ENCODE measurements at places on chromosomes 6 and 20.

DNA sequence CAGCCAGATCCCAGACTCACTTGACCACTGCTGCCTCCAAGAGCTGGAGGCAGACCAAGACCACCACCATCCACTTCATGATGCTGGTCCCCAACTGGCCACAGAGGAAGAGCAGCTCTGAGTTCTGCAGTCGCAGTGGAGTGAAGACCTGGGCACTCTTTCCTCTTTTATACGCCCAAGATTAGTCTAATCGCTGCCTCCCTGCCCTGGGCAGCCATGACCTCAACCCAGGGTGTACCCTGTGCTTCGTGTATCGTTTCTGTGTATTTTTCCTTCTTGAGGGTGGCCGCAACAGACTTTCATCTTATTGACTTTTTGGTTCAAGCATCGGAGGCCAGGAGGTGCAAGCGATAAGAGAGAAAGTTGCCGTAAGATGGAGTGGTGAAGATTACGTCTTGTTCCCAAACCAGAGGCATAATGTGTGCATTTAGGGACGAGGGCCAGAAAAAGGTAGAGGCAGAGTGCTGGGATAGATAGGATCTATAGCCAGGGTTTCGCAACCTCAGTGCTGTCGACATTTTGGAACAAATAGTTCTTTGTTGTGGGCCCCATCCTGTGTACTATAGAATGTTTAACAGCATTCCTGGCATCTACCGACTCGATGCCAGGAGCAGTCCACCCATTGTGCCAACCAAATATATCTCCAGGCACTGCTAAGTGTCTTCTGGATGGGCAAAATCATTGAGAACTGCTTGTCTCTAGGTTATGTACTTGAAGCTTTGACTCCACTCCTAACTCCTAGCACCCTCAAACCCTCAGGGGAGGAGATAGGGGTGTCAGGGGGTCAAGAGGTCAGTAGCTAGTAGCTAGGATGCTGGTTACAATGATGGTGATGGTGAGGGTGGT lies at the start of gene PGC:
PGC (minus strand) TSS at position 142 of the 846 bp plus-strand sequence; CDS start at position 79, 63 bp downstream.
- DNase-seq = no peak

- DNase-seq = no peak
Observed at GRCh38 chr20:58603721-58604120, 47.4 kb upstream of the STX16 start.

DNA sequence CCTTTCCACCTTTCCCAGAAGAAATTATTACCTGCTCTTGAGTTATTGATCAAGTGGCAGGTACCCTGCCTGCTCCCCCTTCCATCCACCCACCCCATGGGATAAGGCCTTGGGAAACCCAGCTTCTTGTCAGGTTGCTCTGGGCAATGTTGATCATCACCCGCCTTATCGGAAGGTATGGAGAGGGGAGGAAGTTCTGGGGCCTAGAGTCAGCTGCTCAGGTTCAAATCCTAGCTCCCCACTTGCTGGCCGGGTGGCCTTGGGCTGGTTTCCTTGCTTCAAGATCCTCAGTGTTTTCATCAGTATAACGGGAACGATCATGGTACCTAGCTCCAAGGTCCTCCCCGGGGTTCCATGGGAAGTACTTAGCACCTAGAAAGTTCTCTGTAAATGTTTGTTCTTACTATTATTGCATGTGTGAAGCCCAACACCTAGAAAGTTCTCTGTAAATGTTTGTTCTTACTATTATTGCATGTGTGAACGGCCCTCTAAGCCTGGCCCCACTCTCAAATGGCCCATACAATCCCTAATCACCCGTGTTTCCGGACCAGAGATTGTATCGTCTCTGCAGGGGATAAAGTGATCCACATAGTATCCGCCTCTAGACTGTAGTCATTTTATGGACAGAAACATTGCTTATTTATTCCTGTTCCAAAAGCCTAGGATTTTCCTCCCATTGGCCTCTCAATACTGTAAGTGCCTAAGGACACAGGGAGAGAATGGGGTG lies 1.1 kb upstream of the PREX1 start:
- no peak for DNase-seq

GRCh38 chr20:50297498-50298376 lies 107.1 kb downstream of the CEBPB start:
- DNase-seq = no peak

- no peak for DNase-seq
Observed at GRCh38 chr20:20317195-20317594, 50.7 kb upstream of the INSM1 start.

GRCh38 chr6:73823832-73824231 lies 127.8 kb downstream of the CD109 start:
- DNase-seq = no peak

DNA sequence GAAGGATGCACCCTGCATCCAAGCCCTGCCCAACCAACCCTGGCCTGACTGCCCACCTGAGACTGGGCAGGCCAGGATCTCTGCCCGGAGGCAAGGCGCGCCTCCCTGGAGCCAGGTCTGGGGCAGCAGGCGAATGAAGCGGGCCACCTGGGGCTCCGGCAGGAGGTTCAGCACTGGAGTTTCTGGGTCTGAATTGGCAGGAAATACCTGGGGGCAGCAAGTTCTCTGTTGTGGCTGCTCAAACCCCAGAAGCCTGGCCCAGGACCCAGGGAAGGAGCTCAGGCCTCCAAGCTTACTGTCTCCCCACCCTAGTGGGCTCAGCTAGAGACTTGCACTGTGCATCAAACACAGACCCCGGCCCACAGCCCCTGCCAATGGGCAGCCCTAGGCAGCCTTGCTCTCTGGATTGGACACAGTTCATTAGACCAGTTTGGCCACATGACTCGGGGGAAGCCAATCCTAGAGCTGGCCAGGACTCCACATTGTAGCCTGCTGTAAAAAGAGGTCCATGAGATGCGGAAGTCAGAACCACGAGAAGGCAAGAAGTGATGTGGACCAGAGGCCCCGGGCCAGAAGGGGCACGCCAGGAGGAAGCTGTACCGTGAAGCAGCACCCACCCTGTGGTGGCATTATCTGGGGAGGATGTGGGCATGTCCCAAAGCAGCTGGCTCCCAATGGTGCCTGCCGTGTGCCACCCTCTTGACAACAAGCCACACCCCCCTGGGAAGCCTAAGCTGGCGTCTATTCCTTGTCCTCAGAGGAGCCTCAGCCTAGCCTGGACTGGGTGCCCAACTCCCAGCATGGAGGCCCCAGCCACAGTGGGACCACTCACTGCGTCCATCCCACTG lies 3.1 kb downstream of the CPXM1 start:
- no peak for DNase-seq

DNA sequence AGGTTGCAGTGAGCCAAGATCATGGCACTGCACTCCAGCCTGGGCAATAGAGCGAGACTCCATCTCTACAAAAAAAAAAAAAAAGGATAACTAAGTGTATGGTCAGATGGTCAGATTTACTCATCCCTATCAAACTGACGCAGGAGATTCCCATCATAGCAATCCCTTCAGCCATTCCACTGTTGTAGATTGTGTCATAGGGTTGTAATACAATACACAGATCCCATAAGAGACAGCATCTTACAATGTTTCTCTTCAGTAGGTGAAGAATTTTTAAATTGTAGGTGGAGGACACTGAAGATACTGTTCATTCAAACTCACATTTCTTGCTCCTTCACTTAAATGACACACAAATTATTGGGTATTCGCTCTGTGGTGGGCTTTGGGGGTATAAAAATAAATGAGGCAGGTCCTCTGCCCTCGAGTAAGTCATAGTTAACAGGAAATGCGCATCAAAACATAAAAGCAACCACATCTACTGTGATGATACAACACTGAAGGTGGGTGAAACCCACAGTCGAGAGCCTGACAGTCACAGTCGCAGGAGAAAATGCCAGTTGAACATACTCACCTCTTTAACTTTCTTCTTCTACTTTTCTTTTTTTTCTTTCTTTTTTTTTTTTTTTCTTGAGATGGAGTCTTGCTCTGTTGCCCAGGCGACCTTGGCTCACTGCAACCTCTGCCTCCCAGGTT lies 205.5 kb downstream of the ZNF217 start:
- DNase-seq = no peak

GRCh38 chr6:15184441-15184861 lies 61.4 kb upstream of the JARID2 start:
- no peak for DNase-seq

GRCh38 chr20:10826111-10826510 lies 152.3 kb upstream of the JAG1 start:
- DNase-seq = no peak

DNA sequence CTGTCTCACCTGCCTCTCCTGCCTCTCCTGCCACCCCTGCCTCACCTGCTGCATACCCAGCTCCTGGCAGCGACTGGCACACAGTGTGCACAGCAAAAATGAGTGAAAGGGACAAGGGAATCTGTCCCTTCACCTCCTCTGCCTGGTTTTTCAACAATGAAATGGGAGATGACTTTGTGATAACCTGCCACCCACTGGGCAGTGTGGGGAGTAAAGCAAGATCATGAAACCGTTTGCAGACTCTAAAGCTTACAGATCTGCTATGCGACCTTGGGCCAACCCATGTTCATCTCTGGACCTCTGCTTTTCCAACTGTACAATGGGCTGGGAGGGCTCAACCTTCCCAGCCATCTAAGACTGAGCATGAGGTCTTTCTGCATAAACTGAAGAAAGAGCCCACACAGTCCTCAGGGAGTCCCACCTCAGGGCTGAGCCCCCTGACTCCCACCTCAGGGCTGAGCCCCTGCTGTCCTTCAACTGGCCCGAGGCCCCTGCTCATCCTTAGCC lies 81.1 kb downstream of the RIPOR3 start:
- DNase-seq = no peak

- no peak for DNase-seq
Observed at GRCh38 chr20:38818113-38819065, 12.9 kb downstream of the PPP1R16B start.

DNA sequence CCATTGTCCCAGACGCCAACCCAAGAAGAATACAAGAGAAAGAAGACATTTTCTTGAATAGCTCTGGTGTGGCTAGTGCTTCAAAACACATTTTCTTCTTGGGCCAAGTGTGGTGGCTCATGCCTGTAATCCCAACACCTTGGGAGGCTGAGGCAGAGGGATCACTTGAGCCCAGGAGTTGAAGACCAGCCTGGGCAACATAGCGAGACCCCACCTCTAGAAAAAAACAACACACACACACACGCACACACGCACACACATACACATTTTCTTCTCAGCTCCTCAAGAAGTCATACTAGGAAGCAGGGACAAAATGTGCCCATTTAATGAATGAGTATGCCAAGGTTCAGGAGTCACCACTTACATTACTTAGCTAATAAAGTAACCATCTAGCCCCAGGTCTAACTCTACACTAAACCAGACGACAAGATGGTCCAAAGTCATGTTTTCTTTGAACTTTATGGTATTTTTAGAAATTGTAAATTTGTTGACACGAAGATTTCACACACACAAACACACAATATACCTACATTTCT lies 68.8 kb downstream of the ZMYND8 start:
- no peak for DNase-seq

- no peak for DNase-seq
Observed at GRCh38 chr6:170244721-170245474, 46.0 kb downstream of the DLL1 start.

GRCh38 chr6:131765081-131765803 lies 42.6 kb upstream of the ENPP1 start:
- no peak for DNase-seq

- DNase-seq = no peak
Observed at GRCh38 chr20:50794181-50794845, 548 bp upstream of the BCAS4 start.

DNA sequence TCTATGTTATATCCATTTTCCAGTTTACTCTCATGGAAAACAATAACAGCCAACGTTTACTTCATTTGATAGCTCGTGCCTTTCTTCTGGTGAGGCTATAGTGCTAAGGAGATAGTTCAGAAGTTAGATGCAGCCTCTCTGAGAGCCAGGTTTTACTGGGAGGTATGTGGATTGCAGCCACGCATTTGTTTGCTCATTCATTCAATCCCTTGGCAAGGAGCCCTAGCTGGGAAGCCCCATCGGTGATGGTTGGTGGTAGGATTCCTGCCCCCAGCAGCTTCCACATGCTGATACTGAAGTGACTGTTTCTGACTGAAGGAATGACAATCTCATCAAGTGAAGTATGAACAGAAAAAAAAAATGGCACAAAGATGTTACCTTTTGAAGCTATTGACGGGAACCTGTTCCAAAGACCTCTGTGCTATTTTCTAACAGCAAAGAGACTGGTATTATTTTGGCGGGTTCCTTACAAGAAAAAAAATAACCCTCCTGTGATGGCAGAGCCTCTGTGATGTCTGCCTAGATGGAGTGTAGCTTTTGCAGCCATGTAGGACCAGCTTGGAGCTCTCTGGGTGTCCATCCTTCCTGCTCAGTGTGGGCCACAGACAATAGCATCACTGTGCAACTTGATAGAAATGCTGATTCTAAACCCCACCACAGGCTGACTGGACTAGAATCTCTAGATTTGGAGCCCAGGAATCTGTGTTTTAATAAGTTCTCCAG lies 30.6 kb downstream of the SNAP25 start:
- DNase-seq = no peak

DNA sequence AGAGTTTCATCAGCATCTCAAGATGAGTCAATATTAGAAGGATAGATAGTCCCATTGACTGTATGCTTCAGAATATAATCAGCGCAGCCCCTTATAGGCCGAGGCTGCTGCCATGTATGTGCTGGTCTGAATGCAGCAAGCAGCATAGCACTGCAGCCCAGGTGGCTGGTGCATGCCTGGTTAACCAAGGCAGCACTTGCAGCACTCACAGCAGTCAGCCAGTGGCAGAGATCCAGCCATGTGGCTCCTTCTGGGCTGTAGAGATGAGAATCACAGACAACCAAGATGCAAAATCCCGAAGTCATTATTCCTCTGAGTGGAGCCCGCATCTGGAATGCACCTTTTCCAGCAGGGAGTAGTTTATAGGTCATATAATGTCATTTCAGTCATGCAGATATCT lies 251.9 kb downstream of the UST start:
- no peak for DNase-seq

- DNase-seq = no peak
Observed at GRCh38 chr6:156683821-156684220, 93.4 kb upstream of the ARID1B start.

- no peak for DNase-seq
Observed at GRCh38 chr6:152671171-152671570, 26.5 kb upstream of the MYCT1 start.

DNA sequence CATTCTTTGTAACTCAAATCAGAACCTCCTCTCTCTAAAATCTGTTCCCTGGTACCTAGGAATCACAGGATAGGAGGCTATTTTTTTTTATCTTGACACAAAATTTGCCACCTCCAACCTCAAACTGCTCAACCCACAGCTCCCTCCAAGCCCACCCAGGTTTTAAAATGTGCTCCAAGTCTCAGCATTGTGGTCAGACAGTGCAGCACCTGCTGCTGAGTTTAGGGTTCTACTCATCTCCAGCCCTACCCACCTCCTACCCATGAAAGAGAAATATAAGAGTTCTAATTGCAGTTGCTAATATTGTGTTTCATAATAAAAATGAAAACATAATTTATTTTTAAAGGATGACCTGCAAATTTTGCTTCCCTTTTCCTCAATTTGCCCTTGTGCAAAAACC lies 496.5 kb downstream of the MAFB start:
- DNase-seq = no peak

DNA sequence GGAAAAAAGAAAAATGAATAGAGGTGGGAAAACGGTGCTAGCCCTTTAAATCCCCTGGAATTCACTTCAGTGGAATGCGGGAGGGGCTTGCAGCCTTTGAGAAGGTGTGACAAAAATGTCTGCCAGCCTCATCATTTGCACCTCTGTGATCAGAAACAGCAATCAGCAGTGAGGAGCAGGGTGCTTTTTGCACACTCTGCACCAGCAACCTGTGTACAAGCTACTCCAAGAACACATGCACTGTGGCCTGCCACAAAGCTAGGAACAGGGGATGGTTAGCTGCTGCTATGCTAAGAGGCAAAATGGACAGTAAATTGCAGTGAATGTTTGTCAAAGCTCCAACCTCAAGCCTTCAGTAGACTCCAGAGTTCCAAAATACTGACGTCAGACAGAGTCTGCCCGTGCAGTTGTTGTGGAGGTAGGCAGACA lies 29.7 kb downstream of the GINS1 start:
- DNase-seq = no peak

Measured in memory B cell (primary cell).